ENCODE measurements at places on chromosomes 16 and 17.

GRCh38 chr16:89599451-89599858 is 14.0 kb upstream of the DPEP1 start:
- no peak for DNase-seq

GRCh38 chr17:56976941-56977608 is 856 bp upstream of the SCPEP1 start:
- DNase-seq, result no peak

DNA sequence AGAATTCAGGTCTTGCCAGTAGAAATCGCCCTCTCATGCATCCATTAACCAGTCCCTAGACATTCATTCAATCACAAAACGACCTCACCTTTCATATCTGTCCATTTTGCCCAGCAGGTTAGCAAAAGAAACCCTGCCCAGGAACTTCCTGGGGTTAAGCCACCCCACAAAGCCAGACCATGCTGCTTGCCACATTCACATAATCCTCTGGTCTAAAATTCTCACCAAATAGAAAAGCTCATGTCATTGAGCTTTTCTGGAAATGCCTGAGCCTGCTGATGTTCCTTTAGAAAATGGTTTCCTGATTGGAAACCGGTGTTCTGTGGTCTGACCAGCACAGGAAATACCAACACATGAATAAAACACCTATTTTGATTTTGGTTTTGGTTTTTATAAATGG is 21.6 kb upstream of the DYNLRB2 start:
- no peak for DNase-seq

DNA sequence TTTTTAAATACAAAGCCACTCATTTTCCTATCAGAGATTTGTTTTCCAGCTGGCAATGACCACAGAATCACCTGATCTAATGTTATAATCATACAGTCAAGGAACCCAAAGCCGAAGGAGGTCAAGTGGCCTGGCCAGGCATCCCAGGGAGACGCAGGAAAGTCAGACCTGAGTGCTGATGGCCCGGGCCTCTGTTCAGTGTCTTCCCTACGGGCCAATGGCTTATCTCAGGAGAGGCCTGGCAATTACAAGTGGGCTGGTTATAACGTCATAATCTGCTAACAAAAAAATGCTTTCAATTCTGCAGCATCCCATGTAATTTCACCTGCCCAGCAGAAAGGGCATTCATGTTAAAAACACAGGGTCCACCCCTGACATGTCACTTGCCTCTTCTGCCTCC is 43.5 kb downstream of the ARHGAP17 start:
- no peak for DNase-seq

DNA sequence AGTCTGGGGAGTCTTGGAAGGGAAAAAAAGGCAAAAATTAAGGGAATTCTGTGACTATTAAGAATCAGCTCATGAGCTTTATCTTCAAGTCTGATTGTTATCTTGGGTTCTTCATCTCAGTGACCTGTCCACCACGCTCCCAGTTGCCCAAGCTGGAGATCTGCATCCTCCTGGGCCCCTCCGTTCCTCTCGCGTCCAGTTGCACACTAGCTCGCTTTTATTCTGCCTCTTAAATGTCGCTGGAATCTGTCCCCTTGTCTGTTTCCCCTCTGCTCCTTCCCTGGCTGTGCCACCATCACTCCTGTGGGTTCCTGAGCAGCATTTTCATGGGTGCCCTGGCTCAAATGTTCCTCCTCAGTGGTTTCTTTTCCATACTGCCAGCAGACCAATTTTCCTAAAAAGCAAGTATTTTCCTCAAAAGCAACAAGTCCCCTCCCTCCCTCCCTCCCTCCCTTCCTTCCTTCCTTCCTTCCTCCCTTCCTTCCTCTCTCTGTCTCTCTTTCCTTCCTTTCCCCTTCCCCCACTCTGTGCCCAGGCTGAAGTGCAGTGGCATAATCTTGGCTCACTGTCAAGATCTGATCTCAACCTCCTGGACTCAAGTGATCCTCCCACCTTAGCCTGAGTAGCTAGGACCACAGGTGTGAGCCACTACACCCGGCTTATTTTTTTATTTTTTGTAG is 1.4 kb downstream of the ENDOV start:
- no peak for DNase-seq

DNA sequence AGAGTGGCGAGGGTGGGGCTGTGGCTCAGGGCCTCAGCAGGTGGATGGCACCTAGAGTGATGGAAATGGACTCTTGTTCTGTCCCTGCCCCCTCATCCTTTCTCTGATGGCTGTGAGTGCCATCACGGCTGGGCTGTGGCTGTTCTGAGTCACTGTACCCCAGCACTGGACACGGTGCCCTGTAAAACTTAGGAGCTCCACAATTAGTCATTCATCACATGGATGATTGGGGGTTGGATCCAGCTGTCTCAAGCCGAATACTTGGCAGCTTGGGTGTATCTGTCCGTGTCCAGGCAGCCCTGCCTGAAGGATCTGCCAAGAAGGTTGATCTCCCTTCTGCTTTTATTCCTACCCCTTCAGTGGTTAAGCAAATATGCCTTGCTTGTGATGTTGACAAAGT is 295.5 kb upstream of the EEF2KMT start:
- DNase-seq, result no peak

DNA sequence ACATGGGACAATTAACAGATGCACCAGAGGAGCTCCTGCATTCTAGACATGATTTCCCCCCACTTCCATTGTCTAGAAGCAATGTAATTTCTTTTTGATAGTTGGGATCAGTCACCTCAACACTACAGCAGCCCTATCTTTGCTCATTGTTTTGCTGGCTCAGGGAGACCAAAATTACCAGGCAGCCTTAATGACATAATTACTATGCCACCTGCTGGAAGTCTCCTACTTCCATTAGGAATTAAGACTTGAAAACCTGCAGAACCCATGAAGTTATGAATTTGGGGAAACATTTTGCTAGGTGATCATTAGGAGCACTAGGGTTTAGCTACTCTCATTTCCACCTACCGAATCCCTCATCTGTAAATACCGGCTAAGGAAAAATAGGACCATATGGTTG is 312.0 kb upstream of the CA10 start:
- DNase-seq, result no peak

GRCh38 chr16:56911771-56912571 is 20.0 kb upstream of the HERPUD1 start:
- no peak for DNase-seq

GRCh38 chr16:13856811-13857511 is 63.0 kb upstream of the ERCC4 start:
- no peak for DNase-seq

DNA sequence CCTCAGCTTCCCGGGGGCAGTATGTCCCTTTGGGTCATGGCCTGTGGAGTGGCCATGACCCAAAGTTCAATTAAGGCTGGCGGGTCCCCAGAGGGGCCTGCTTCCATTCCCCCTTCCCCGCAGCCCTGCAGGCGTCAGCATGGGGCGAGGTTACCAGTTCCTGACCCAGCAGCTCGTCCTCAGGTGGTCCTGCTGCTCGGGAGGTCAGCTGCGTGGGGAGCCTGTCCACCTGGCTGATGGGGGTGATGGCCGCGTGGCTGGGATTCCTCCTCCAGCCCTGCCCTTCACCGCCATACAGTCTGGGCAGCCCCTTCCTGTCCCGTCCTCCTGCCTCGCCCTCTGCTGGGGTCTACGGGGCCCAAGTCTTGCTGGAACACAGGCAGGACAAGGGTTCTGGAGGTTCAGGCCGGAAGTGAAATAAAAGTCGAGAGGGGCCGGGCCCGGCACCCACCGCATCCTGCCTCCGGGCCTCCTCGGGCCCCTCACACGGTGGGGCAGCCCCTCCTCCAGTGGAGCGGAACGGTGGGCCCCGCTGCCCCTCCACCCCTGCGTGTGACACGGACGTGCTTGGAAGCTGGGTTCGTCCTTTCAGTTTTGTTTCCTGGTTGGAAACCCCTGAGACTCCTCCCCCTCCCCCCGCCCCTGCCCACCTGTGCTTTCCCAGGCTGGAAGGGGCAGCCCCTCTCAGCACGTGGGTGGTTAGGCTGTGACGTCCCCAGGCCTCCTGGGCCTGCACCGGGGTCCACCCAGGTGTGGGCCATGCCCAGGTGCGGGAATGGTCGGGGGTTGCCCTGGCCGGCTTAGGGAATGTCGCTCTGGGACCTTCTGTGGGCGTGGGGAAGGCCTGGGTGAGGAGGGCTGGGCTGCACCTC is 6.8 kb downstream of the UBALD2 start:
- DNase-seq, result no peak

DNA sequence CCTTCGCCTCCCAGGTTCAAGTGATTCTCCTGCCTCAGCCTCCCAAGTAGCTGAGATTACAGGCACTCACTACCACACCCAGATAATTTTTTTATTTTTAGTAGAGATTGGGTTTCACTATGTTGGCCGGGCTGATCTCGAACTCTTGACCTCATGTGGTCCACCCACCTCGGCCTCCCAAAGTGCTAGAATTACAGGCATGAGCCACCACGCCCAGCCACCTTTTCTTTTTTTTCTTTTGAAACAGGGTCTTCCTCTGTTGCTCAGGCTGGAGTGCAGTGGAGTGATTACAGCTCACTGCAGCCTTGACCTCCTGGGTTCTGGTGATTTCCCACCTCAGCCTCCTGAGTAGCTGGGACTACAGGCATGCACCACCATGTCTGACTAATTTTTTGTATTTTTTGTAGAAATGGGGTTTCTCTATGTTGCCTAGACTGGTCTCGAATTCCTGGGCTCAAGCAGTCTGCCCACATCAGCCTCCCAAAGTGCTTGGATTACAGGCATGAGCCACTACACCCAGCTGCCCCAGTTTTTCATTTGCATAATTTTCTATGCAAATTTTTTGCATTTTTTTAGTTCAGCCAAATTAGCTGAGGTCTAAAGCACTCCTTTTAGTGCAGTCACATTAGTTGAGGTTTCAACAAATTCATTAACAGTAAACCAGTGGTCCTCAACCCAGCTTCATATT is 11.3 kb downstream of the WWP2 start:
- DNase-seq, result no peak

- peak; percentile 11 for DNase-seq
These were observed 1.2 kb upstream of the YPEL2 start for GRCh38 chr17:59330053-59330942.

DNA sequence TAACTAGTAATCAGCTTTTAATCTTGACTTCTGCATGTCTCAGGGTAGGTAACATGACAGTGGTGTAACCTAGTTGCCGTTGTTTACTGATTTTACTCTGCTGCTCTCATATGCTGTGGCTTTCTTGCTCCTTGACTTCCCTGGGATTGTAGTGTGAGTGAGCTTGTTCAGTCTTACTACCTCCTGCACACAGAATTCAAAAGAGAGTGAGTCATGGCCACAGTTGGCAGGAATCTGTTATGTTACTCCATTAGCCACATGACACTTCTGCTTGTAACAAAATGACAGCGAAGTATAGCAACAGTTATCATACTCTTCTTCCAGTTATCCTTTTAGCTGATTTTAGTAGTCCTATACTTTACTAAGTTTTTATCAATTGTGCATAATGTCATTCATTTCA is 18.8 kb downstream of the TNRC6A start:
- peak; percentile 10 for DNase-seq

DNA sequence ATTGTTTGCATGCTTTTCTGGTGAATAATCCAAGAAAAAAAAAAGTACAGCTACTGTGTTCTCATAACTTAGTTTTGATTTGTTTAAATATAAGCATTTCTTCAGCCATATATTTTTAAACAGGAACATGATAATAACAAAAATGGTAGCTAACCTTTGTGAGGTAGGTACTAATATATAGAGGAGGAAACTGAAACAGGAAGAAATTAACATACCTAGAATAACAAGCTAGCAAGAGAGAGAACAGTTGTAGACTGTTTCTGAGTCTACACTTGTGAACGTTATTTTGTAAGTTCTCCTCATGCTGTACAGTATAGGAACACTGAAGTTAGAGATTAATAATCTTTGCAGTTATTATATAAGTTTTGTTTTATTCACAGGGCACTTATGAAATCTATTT is 49.3 kb downstream of the NSRP1 start:
- DNase-seq, result no peak

GRCh38 chr16:84463221-84463620 is 41.2 kb downstream of the MEAK7 start:
- DNase-seq, result no peak

- DNase-seq, result peak; percentile 45
These were observed 20.9 kb upstream of the IL17C start for GRCh38 chr16:88617268-88618031.
